Fibroblast of the aortic adventitia (primary cell): ENCODE measurements at places on chromosomes 1 and 21. TPM values are rescaled to one million over a fixed set of nuclear protein-coding genes. Genes with fewer than 3 reads are reported as not detected.

DNA sequence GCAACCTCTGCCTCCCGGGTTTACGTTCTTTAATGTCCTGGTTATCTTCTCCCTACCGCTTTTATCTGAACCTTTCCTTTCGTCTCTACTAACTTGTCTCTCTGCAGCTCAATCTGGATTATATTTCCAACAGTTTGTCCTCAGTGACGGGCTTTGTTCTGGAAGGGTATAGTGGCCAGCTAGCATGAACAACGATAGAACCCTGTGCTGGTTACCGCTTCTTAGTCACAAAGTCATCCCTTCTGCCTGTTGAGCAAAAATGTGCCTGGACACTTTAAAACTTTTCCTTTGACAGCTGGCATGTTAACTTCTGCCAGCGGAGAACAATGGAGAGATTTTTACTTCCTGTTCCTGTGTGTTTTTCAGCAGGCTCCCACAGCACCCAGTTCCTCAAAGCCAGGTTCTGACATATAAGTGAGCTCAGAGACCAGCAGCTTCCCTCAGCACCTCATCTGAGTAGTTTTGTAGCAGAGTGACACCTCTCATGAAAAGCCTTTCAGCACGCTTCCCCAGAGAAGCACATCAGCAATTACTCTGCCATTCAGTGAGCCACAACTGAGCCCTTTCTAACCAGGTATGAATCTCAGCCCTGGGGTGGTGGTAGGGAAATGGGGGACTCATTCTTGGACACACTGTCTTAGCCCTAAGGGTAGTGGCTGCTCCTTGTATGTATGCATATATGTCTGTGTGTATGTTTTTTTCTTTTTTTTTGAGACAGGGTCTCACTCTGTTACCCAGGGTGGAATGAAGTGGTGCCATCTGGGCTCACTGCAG, 23.6 kb upstream of the CCDC17 start:
- peak; percentile 65 for DNase-seq

The PRKAB2 gene
- 14.8 and 16.3 TPM in 2 replicates for total RNA-seq

DNA sequence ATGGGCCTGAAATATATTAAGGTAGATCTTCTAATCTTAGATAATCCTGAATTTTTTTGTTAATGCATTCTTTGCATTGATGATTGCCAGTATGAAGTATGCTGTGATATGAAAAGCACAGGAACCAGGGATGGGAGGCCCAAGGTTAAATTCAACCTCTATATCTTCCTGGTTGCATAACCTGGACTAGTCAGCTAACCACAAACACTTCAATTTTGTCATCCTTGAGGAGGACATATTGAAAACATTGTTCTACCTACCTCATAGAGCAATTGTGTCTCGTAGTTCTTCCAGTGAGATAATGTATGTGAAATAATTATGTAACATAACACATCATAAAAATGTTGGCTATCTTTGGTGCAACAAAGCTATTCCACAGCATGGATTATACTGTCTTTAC, 25.6 kb downstream of the PDC start:
- peak; percentile 25 for DNase-seq

The ANKRD34A gene
- 0.65 and 0.99 TPM in 2 replicates for total RNA-seq

- DNase-seq: peak; percentile 56
Observed at GRCh38 chr1:21175324-21175669, 1.4 kb downstream of the EIF4G3 start.

The GUCA2A gene
- not detected in 2 replicates for total RNA-seq

The LAMB3 gene
- total RNA-seq: 5.9 and 10.3 TPM in 2 replicates

The WDR64 gene
- total RNA-seq: not detected in 2 replicates

The ESPN gene
- total RNA-seq: not detected in 2 replicates

GRCh38 chr1:16231331-16232315, 5.4 kb downstream of the CPLANE2 start:
- DNase-seq: no peak

The PIK3R3 gene
- total RNA-seq: 5.0 and 6.1 TPM in 2 replicates

DNA sequence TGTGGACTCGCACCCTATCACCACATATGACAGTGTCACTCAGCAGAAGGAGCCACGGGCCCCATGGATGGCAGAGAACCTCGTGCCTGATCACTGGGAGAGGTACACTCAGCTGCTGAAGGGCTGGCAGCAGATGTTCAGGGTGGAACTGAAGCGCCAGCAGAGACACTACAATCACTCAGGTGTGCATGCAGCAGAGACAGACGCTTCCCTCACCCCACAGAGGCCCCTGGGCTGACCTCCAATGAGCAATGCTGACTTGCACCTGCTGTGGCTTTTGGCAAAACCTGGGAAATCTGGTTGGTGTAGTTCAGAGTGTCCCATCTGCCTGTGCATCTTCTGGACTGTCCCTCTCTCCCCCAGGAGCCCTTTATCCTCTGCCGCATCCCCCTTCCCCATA, 51.9 kb downstream of the KIAA1614 start:
- no peak for DNase-seq

The DEPDC1 gene
- total RNA-seq: 1.6 and 36.1 TPM in 2 replicates

DNA sequence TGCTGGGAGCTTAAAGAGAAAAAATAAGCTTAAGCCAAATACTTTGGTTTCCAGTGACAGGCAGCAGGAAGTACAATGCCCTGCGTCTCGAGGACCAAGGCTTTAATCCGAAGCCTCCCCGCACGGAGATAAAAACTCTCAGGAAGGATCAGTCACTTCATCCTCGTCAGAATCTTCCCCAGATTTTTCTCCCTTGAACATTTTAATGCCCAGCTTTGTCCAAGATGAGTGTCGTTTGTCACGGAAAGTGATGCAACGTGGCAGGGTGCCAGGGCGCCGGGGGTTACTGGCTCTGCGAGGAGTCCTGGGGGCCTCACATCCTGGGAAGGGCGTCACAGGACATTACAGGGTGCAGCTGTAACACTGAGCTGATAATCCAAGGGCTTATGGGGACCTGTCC, 25.2 kb upstream of the PCBP3 start:
- DNase-seq: peak; percentile 31

The GJA5 gene
- 0.74 TPM in 1 of 2 replicates, not detected in the other for total RNA-seq

GRCh38 chr1:173297798-173298391, 90.8 kb upstream of the TNFSF4 start:
- DNase-seq: no peak

- no peak for DNase-seq
Observed at GRCh38 chr1:209598227-209598626, 14.7 kb downstream of the CAMK1G start.

The OR14A2 gene
- not detected in 2 replicates for total RNA-seq
